ENCODE measurements at places on chromosomes 2 and 18.

GRCh38 chr2:44388877-44389276 is 27.1 kb downstream of the CAMKMT start:
- no peak for DNase-seq

DNA sequence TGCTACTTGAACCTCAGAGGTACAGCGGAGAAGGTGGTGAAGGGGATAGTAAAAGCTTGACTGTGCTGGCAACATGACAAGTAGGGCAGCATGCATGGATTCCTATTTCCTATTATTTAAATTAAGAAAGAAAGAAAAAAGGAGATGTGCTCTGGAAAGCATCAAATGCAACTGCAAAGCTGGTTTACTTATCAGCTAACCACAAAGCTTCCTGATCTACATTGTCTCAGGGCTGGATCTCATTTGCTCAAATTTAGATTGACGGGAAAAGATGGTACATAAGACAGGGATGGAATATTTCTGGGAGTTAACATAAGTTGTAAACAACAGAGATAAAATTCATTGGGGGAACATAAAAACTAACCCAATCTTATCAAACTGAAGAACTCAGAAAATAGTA is 178.0 kb downstream of the RIT2 start:
- DNase-seq, result no peak

DNA sequence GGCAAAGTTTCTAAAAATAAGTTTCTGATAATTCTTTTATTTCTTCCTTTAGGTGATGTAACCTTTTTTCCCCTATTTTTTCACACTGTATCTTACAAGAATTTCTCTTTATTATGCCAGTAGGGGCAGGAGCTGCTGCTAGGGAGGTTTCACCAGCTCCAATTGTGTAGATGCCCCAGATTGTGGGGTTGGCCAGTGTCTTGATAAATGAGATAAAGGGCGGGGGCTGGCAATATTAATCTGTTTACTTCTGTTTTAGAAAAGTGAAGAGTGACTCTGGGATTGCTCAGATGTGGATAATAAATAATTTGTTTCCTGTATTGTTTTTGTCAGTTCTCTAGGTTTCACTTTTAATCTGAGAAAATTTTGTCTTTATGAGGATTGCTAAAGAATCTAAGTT is 190.4 kb downstream of the MC4R start:
- no peak for DNase-seq

GRCh38 chr2:239550357-239550756 is 149.5 kb upstream of the HDAC4 start:
- DNase-seq, result no peak

DNA sequence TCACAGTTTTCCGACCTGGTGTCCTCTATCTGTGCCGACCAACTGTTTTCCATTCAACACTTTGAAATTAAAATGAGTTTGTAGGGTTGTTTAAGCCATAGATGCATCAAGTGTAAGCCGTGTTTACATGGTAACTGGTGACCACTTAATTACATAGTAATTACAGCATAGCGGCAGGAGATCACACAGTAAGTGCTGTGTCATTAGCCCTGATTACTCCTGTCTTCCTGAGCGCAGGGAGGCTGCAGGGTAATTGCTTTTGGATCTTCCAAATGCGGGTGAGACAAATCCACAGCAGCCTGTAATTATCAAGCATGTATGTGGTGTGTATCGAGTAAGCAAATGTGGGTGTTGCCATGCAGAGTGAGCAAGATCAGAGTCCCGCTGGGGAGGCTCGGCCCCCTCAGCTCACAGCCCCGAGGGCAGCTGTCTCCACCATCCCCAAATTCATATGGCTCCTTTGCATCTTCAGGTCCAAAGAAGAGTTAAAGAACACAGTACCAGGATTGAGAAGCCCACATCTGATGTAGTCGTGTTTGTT is 71.5 kb upstream of the HDAC4 start:
- DNase-seq, result no peak

- DNase-seq, result no peak
Observed at GRCh38 chr2:94960751-94961150, 64.8 kb upstream of the MAL start.

- no peak for DNase-seq
Observed at GRCh38 chr2:181465676-181466375, 8.6 kb downstream of the ITGA4 start.

- no peak for DNase-seq
Observed at GRCh38 chr2:7517851-7518250, 600.6 kb downstream of the RNF144A start.

DNA sequence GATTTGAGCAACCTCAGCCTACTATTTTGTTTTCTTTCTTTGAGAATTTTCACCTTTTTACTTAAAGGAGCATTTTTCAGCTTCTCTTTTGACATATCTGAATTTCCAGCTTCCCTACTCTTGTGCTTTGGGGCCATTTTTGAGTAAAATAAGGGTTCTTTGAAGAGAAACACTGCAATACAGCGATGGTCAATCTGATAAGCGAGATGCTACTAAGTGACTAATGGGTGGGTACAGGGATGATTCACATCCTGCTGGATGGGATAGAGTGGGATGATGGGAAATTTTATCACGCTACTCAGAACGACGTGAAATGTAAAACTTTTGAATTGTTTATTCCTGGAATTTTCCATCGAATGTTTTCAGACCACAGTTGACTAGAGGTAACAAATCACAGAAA is 211.5 kb downstream of the TMEM247 start:
- no peak for DNase-seq

DNA sequence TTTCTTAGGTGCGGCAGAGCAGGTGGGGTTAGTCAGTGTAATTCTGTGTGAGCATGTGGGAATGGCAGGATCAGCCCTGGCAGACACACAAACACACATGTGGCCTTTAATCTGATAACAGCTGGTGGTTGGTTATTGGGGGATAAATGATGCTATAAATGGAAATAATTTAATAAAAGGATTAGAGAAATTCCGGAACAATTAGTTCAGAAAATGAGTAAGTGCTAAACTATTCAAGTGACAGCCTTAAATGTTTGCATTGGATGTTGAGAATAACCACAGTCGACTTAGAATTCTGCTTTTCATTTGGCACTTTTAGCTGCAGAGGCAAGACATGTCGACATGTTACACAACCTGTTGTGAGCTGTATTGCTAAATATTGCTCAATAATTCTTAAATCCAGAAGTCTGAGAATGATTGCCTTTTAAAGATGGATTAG is 7.2 kb downstream of the SMYD1 start:
- no peak for DNase-seq

DNA sequence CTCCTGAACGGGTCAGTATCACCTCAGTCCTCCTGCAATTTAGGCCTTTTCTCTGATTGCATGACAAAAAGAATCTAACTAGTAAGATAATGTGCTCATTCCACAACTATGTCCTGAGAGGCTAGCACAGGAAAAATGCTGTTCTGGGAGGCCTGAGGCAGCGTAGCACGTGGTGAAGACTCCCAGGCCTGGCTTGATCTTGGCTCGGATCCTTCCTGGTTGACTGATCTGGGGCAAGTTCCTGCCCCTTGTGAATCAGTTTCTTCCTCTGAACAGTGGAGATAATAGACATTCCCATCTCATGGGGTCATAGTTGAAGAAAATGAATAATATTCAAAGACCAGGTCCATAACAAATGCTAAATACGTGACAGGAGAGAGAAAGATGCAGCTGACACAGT is 12.3 kb downstream of the FBLN7 start:
- DNase-seq, result no peak

DNA sequence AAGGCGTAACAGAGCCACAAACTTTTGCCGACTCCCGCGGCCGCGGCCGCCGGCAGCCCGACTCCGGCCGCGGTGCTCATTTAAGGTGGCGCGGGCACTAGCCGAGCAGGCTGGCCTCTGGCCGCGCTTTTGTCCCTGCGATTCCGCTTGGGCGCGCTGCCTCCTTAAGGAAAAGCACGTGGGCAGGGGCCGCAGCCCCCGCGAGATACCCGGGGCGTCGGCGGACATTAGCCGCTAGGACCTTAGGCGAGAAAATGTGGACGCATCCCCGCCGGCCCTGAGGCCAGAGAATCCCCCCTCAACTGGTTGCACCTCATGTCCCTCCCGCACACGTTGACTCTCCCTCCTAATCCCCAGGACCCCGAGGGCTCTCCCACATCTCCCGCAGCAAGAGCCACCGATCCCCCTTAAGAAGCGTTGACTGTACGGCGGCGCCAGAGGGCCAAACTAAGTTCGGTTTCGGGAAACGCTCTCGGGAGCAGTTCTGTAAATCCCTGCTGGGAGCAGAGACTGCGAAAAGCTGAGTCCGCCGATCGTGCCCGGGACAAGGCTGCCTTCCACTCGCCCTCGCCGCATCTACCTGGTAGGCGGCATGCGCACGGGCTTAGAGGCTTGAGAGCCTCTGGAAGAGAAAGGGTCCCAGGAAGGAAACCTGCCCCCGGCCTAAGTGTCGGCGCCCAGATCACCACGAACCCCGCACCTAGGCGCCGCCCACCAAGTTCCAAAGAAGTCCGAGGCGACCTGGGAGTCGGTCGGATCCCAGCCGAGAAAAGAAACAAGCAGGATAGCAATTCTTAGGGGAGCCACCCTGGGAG is 1.8 kb upstream of the SATB2 start:
- peak; percentile 78 for DNase-seq

- no peak for DNase-seq
Observed at GRCh38 chr2:134441153-134441863, 187.4 kb downstream of the MGAT5 start.

DNA sequence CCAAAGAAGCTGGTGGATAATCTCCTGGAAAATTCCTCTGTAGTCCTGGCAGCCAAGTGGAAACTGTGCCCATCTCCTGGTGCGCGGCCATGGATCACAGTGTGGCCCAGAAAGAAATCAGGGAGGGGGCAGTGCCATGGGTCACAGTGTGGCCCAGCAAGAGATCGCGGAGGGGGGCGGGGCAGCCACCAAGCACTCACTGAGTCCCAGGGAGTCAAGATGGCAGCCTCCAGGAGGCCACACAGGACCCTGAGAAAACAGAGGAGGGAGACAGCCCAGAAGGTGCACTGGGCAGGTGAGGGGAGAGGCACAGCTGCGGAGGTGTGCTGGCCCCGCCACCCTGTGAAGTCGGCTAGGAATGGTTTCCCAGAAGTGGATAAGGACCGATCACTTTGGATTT is 8.1 kb upstream of the ATP6V1B1 start:
- no peak for DNase-seq

GRCh38 chr2:12896318-12896982 is 179.7 kb downstream of the TRIB2 start:
- DNase-seq, result no peak

GRCh38 chr2:196957881-196958525 is 31.5 kb upstream of the PGAP1 start:
- no peak for DNase-seq

GRCh38 chr2:192584976-192585375 is 390.2 kb upstream of the TMEFF2 start:
- DNase-seq, result no peak

DNA sequence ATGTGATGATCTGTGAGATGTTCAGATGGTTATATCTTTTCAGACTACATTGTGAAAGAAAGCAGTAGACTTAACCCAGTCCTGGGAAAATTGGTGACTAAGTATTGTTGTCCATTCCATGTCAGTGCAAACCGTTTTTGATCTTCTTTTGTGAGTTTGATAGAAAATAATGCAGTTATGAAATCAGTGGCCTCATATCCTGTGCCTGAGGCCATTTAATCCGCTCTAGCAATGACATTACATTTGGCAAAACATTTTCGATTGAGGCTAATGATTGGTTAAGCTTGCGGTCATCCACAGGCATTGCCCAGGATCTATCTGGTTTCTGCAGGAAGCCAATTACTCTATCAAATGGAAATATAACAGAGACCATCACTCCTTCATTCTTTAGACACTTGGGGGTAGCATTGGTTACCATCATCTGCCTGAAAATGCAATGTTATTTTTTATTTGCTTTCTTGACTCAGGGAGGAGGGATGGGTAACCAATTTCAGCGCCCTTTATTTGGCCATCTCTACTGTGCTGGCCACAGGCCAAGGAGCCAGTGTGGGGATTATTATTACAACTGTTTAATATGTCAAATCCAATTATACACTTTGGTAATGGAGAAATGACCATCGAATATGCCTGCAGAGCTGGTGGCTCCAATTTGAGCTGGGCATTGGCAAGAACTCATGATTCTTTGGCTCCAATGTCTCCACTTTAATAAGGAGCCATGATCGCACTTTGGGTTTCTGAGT is 33.6 kb downstream of the TRIB2 start:
- no peak for DNase-seq

GRCh38 chr2:39304200-39304599 is 60.4 kb upstream of the CDKL4 start:
- no peak for DNase-seq

All from nucleus accumbens (tissue), 56 donors.